ENCODE measurements at places on chromosomes 11 and 22.
A peak's percentile ranks its signal among the peaks of the same experiment; 100 is the strongest.

GRCh38 chr11:3230636-3231549 is 1.3 kb downstream of the MRGPRE start:
- DNase-seq, result no peak

DNA sequence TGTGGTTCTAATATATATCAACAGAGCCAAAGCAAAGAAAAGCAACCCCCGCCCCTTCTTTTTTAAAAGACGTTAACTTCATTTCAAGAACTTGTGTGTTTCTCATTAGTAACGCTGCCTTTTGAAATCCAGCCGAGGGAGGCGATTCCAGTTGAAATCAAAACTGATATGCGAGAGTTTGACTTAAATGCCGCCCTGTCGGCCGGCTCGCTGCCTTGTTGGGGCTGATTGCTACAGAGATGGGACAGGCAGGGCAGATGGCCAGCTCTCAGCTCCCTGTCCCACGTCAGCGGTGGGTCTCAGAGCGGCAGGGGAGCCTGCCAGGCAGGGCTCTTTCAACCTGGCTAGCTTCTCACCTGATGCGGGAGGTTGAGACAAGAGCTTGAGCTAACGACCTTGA is 51.9 kb upstream of the ALX4 start:
- no peak for DNase-seq

DNA sequence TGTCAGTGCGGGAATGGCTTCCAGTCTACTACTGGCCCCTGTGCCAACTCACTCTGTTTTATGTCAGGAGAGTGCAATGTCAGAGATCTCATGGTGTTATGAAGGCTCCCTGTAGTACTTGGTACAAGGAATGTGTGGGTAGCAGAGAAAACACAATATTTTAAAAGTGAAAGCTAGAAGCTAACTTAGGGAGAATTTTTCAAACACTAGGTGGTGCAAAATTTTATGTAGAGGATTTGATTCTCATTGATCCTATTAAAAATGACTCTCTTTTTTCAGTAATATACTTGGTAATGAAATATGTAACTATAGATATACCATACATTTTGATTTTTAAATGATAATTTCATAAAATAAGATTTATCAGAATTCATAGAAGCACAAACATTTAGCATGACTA is 134.7 kb downstream of the JRKL start:
- peak; percentile 74 for DNase-seq

- DNase-seq, result peak; percentile 45
Observed at GRCh38 chr22:37818409-37819104, 4.6 kb upstream of the GALR3 start.

GRCh38 chr11:14052198-14052597 is 89.7 kb downstream of the SPON1 start:
- no peak for DNase-seq

GRCh38 chr11:121149116-121149515 is 48.1 kb downstream of the TECTA start:
- DNase-seq, result no peak

DNA sequence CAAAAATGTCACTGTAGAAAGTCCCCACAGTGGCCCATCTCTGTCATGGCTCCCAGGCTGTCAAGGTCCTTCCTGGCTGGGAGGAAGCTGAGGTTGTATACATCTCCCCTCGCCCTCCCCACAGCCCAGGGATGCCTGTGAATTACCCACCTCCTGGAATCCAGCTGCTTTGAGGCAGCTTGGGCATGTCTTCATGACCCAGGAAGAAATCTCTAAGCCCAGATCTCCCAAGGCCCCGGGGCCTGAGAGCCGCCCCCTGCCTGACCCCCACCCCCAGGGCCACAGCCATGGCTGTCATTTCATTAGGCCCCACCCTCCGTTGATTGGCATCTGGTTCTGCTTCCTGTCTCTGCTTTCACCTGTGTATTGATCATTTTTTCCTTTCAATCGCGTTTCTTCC is 207.5 kb downstream of the TBC1D22A start:
- DNase-seq, result no peak

DNA sequence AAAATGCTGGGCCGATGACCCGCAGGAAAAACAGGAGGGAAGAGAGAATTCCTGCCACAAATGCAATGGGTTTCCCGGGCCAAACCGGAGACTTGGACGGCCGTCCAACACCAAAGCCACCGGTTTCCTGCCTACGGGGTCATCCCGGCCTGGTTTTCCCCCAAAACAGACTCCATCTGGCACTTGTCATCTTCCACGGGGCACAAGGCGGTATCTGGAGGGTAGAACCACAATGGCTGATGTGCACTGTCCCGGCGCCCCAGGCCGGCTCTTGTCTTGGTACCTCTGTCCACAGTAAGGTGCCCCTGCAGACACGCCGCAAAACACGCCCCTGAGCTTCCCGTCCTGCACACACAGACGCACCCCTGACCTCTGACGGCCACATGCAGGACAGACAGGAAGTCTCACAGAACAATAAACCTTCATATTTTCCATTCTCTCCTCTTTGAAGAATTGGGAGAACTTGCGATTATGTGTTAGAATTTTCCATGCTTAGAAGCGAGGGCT is 20.1 kb downstream of the CELSR1 start:
- no peak for DNase-seq

DNA sequence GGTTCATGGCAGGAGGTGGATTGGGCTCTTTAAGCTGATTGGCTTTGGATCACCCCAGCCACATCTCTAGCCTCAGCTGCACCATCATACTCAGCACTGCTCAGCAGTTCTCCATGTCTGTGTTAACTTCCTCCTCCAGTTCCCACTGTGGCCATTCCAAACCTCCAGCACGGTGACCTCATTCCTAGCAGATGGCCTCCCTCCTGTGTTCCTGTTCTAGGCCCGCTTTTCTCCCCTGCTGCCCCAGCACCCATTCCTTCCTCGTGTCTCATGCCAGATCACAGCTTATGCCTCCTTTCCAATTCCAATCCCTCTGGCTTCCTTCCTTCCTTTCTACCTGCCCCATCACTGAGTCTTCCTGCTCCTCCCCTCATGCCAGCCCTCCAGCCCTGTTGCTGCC is 96.1 kb downstream of the MICAL2 start:
- no peak for DNase-seq

DNA sequence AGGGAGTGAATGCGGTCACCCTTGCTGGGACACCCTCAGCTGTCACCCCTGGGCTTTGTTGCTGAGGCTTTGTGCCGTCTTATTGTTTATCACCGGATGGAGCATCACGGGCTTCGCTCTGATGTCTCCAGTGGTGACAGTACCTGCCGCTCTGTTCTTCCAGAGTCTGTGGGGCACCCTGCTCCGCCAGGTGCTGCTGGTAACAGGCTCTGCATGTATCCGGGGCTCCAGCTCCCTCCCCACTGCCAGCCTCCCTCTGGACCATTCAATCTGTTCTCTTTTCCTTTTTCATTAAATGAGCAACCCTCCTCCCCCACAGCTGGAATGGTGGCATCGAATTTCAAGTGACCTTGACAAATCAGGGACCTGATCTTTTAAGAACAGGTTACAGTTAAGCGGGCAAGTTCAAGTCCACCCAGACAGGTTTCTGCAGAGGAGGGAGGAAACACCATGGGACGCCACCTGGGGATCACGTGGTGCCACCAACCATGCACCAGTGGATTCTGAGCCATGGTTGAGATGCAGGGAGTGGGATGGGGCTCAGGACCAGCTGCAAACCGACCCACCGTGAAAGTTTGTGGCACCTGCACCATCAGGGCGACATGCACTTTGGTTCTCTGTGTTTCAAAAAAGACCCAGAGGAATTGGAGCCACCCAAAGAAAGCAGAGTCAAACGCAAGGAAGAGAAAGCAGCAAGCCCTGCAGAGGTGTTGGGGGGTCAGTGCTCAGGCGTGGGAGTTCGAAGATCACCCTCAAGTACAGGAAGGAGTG is 89.3 kb downstream of the BCR start:
- no peak for DNase-seq

GRCh38 chr22:32801537-32802236 is at the start of gene TIMP3:
Gene TIMP3 (plus strand): TSS chr22:32801705. CDS start chr22:32802002, 297 bp downstream.
- peak; percentile 15 for DNase-seq

DNA sequence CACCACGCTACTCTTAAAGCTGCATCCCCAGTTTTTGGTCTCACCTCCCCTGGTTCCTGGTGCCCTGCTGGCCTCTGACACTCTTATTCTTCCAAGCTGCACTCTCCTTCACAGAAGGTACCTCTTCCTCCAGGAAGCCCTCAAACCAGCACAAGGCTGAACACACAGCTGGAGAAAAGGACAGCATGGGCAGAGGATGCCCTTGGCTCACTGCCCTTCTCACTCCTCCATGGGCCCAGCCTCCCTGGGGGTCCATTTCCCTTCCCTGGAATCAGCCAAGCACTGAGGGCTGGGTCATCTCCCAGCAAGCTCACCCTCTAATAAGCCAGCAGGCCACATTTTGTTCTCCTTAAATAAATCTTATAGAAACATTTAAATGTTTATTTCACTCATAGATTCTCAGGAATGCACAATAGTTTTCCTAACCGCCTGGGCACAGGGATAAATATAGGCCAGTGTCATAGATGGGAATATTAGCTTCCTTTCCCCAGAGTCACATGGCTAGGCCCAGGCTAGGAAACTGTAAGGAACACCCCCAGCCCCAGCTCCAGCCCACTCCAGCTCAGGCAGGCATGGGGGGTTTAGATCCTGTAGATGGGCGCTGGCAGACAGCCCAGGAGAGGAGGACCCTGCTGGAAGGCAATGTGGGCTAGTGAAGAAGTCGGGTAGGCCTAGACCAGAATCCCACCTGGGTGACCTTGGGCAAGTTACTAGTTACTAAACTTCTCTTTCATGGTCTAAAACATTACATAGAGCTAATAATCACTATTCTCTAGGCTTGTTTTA is 51.5 kb downstream of the IRAG1 start:
- DNase-seq, result no peak
